Lung (tissue), 17 donors: ENCODE measurements at places on chromosomes 2 and 18. TPM values are rescaled to one million over a fixed set of nuclear protein-coding genes. Genes with fewer than 3 reads are reported as not detected.

The PAPOLG gene
- polyA plus RNA-seq = 6.0 TPM

The C2orf74 gene
- 10.6 TPM for polyA plus RNA-seq

The FBXO41 gene
- polyA plus RNA-seq = 0.93 TPM

The CERS6 gene
- 4.3 TPM for polyA plus RNA-seq

The IL37 gene
- polyA plus RNA-seq = 1.4 TPM

The RGPD4 gene
- not detected for polyA plus RNA-seq

The CCDC121 gene
- polyA plus RNA-seq = 2.2 TPM

The HOXD12 gene
- polyA plus RNA-seq = not detected

The NR4A2 gene
- polyA plus RNA-seq = 7.0 TPM

The EFEMP1 gene
- 127 TPM for polyA plus RNA-seq

The IL36RN gene
- not detected for polyA plus RNA-seq

The TTN gene
- polyA plus RNA-seq = 0.53 TPM

The MAL gene
- 8.7 TPM for polyA plus RNA-seq

The HRH4 gene
- not detected for polyA plus RNA-seq

The GPAT2 gene
- polyA plus RNA-seq = 5.2 TPM

The DES gene
- 27.2 TPM for polyA plus RNA-seq

The CLEC4F gene
- polyA plus RNA-seq = 0.34 TPM

The CD207 gene
- 0.06 TPM for polyA plus RNA-seq

The NEU2 gene
- polyA plus RNA-seq = not detected

The TOGARAM2 gene
- polyA plus RNA-seq = 9.3 TPM

The PIEZO2 gene
- polyA plus RNA-seq = 4.5 TPM

The RNF125 gene
- polyA plus RNA-seq = 1.4 TPM

The MOGAT1 gene
- polyA plus RNA-seq = 0.08 TPM

The AAK1 gene
- 10.0 TPM for polyA plus RNA-seq

The VIT gene
- 0.17 TPM for polyA plus RNA-seq
